ENCODE measurements at places on chromosomes 13 and 19.

DNA sequence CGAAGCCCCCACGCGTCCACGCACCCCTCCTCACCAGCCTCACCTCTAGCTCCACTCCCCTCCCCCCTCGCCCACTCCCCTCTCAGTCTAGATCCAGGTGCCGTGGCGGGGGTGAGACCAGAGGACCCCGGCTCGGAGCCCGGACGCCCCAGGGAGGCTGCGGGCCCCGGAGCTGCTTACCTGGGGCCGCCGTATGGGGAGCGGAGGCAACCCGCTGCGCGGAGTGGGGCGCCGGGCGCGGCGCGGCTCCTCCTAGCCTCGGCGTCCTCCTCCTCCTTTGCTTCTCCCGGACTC is 353 bp downstream of the ENOX1 start:
- no peak for DNase-seq

- DNase-seq = no peak
Measured at GRCh38 chr19:48090281-48090802, 20.3 kb downstream of the PLA2G4C start.

DNA sequence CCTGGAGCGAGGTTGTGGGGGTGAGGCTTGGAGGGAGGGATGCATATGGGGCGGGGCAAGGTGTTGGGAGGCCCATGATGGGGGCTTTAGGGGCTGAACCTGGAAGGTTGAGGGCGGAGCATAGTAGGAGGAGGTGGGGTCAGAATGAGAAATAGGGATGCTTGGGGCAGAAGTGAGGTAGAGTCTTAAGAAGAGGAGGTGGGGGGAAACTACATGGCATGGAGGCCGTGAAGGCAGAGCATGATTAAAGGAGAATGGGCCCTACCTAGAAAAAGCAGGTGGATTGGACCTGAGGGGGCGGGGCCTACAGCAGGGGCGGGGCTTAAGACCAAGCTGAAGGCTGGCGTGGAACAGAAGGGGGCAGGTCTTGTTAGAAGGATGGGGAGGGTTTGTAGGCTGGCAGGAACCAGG is 799 bp downstream of the NR1H2 start:
- DNase-seq = no peak

DNA sequence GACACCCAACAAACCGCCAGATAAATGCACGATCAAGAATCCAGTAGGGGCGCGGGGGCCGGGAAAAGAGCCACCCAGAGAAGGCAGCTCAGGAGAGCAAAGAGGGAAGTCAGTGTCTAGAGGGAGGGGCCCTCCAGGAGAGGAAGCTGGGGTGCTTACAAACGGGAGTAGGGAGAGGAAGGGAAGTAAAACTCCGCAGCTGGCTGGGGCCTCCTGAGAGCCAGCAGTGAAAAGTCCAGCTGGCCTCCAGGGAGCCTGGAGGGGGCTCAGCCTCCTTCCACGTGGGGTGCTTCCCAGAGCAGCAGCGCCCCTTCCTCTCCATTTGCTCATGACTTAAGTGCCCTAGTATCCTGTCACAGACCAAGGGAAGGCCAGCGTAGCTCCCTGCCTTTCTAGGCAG is 51.8 kb downstream of the TMED1 start:
- no peak for DNase-seq

- DNase-seq = no peak
Measured at GRCh38 chr13:76717092-76717491, 169.1 kb downstream of the KCTD12 start.

GRCh38 chr19:56678205-56678604 is 6.6 kb upstream of the ZNF835 start:
- no peak for DNase-seq

DNA sequence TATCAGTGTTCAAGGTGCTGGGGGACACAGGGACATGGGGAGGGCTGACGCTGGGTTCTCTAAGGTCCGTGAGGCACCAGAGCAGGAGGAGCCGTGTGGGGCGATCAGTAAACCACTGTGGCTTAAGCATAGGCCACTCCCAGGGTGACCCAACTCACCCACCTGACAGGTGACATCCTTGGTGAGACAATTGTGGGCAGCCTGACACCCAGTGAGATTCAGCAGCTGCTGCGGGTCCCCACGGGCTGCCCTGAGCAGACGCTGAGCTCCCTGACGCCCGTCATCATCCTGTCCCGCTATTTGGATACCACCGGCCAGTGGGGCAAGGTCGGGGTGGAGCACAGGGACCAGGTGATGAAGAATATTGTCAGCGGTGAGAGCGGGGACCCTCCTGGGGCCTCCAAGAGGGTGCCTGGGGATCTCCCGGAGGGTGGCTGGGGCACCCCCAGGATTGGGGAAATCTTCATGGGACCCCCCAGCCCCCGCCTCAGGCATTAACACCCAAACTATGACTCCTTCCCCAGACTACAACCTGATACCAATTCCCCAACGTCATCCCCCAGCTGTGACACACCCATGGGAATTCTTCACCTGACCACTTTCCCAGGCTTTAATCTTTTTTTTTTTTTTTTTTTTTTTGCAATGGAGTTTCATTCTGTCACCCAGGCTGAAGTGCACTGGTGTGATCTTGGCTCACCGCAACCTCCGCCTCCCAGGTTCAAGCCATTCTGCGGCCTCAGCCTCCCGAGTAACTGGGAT is 33.3 kb upstream of the SHFL start:
- DNase-seq = no peak

- DNase-seq = no peak
Measured at GRCh38 chr13:79937771-79938216, 403.1 kb downstream of the SPRY2 start.

DNA sequence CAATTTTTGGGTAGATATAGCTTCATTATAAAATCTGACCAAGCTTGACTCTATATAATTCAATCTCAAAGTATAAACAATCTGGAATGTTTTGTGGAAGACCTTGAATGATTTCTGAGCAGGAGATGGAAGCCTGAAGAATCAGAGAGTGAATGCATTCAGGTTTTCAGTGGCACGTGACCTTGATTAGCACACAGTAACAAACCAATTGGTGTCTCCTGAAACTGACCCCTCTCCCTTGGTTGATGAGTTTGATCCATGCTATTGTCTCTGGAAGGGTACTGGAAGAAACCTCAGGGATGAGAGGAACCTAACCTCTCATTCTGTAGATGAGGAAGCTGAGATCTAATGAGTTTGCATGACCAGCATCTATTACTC is 39.6 kb downstream of the PCDH8 start:
- no peak for DNase-seq

GRCh38 chr19:10361569-10362011 is 18.8 kb downstream of the TYK2 start:
- no peak for DNase-seq

DNA sequence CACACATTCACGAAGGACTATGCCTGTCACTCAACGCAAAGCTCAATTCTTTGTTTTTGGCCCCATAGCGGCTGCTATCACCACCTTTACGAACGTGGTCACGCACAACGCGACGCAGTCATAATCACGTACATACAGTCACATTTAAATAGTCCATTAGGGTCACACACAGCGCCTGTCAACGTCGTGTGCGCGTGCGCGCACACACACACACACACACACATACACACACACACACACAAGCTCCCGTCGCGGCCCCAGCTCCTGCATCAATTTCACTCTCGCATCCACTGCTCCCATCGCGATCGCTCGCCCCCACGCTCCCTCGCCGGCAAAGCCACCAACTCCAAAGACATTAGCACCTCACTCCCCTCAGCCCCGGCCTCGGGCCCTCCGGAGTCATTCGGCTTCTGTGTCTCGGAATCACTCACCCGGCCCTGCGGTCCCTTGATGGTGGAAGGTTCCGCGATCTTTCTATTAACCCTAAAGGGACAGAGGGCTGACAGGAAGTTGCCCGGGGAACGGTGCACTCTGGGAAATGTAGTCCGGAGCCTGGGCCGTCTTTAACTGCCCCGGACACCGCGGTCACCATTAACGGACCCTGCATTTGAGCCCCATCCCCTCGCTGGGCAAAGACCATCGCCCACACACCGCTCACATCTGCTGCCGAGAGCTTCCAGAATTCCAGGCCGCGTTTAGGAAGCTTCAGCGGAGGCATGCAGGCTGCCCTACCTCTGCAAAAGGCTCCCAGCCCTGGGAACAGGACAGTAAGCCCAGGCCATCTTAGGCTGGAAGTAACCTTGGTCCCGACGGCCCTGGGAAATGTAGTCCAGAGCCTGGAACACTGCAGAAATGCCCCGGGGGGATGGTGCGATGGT is at the start of gene ZNF790:
ZNF790 (minus strand) TSS at position 482 of the 878 bp plus-strand sequence. CDS start 12,768 bp downstream, outside the sequence.
- peak; percentile 72 for DNase-seq

- no peak for DNase-seq
Measured at GRCh38 chr19:2043961-2044708, 6.9 kb downstream of the MKNK2 start.

DNA sequence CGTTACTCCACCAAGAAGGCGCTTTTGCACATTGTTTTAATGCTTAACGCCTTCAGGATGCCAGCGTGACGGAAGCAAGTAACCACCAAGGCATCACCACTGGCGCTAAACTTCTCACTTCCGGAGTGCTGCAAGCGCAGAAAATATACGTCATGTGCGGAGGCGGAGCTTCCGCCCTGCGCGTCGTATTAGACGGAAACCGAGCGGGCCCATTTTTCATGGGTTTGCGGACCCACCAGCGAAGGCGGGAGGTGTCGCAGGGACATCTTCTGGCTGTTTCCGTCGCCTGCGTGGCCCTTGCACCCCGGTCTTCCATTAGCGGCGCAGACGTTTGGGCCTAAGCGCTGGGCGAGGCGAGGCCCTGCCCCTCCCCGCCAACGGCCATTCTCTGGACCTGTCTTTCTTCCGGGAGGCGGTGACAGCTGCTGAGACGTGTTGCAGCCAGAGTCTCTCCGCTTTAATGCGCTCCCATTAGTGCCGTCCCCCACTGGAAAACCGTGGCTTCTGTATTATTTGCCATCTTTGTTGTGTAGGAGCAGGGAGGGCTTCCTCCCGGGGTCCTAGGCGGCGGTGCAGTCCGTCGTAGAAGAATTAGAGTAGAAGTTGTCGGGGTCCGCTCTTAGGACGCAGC is at the start of gene ERCC5:
ERCC5 (plus strand) TSS at position 403 of the 631 bp plus-strand sequence. CDS start 235 bp downstream, outside the sequence.
- peak; percentile 89 for DNase-seq

GRCh38 chr13:111530137-111530870 is 209.9 kb downstream of the TEX29 start:
- DNase-seq = no peak

DNA sequence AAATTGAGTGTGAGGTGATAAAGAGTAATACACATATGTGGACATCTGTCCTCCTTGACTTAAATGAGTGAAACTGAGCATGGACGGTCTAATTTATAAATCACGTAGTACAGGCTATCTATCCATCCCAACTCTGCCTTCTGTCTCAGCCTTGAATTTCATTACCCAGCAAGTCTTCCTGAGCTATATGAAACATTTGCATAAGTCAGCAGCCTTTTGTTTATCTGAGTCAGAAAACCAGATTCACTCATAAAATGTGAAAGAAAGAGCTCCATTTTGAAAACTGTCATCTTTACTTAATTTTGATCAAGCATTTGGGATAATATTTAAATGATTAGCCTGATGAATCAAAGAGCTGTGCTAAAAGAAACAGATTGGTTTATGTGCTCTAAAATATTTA is 197.9 kb downstream of the LHFPL6 start:
- DNase-seq = no peak
